ENCODE measurements at places on chromosomes 7 and 10.

DNA sequence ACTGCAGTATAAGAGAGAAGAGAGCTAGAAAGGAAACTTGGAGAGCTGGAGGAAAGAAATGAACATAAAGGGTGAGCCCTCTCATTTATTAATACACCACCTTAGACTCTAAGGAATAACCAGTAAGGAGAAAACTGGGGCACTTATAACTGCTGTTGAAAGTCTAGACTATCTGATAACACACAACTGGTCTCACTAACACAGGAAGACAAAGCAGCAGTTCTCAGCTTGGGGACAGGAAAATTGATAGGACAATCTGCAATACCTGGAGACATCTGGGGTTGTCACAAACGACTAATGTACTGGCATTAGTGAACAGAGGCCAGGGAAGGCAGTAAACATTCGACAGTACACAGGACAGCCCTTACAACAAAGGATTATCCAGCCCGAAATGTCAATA, 6.8 kb downstream of the ELMO1 start:
- DNase-seq = no peak

- no peak for DNase-seq
These were observed 75.9 kb upstream of the YAE1 start for GRCh38 chr7:39490296-39490695.

DNA sequence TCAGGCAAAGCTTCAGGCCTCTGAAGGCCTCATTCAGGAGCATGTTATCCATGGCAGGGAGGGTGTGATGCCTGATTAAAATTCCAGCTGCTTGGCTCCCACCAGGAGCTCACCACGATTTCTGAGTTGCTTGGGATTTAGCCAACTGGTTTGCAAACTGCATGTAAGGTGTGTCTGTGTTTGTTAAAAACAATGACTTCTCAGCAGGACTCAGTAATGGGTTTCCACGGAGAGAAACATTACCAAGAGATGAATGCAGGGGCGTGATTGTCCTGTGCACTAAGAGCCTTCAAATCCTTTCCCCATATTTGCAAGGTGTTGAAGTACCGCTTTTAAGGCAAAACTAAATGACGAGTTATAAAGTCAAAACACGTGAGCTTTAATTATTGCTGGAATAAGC, 88.8 kb upstream of the BTBD16 start:
- no peak for DNase-seq

DNA sequence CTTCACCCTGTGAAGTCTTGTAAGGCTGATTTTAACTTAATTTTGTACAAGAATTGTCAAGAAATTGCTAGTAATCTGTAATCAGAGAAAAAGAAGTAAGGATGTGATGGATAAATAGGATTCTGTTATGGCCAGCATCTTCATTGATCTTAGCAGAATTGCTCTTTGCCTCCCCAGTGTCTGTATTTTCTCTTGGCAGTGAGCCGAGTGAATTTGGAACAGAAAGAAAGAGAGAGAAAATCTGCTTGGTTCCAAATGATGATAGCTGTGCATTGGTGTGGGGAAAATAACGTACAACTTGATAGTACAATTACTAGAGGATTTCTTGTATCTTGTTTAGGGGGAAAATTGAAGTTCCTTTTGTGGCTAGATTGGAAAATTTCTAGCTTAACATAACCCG, 34.6 kb downstream of the VTI1A start:
- no peak for DNase-seq

DNA sequence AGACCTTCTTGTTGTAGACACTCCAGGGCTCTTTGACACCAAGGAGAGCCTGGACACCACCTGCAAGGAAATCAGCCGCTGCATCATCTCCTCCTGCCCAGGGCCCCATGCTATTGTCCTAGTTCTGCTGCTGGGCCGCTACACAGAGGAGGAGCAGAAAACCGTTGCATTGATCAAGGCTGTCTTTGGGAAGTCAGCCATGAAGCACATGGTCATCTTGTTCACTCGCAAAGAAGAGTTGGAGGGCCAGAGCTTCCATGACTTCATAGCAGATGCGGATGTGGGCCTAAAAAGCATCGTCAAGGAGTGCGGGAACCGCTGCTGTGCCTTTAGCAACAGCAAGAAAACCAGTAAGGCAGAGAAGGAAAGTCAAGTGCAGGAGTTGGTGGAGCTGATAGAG, 5.5 kb downstream of the GIMAP7 start:
- DNase-seq = no peak

DNA sequence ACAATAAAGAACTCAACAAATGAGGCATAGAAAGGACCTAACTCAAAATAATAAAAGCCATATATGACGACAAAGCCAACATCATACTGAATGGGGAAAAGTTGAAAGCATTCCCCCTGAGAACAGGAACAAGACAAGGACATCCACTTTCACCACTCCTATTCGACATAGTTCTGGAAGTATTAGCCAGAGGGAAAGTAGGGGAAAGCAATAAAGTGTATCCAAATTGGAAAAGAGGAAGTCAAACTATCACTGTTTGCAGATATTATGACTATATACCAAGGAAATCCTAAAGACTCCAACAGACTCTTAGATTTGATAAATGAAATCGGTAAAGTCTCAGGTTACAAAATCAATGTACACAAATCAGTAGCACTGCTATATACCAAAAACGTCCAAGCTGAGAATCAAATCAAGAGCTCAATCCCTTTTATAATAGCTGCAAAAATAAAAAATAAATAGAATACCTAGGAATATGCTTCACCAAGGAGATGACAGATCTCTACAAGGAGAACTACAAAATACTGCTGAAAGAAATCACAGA, 4.8 kb downstream of the ANXA7 start:
- no peak for DNase-seq
